ENCODE measurements at places on chromosomes 1 and 21. TPM values are rescaled to one million over a fixed set of nuclear protein-coding genes. Genes with fewer than 3 reads are reported as not detected.

GRCh38 chr21:36208326-36209013, 51.8 kb downstream of the DOP1B start:
- no peak for DNase-seq

GRCh38 chr1:58898739-58899586, 115.1 kb upstream of the JUN start:
- no peak for DNase-seq

- no peak for DNase-seq
Observed at GRCh38 chr1:110118636-110119396, 6.6 kb downstream of the UBL4B start.

DNA sequence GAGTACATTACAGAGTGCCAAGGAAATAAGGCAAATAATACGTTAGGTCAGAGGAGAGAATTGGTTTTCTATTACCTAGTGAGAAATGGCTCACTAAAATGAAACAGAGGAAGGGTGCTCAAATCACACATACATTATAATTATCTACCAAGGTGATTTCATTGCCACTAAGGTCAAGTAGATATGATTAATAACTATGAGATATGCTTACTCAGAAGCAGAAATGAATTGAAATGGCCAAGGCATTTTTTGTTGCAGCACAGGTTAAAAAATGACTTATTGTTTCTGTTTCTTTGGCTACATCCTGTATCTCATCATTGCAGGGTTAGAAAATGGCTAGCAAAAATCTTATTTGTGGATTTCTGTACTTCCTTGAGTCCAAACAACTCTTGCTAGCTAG, 154.5 kb upstream of the GORAB start:
- no peak for DNase-seq

GRCh38 chr1:151881479-151881878, 27.8 kb downstream of the THEM4 start:
- no peak for DNase-seq

GRCh38 chr1:10252508-10252907, 42.1 kb downstream of the KIF1B start:
- DNase-seq: no peak

DNA sequence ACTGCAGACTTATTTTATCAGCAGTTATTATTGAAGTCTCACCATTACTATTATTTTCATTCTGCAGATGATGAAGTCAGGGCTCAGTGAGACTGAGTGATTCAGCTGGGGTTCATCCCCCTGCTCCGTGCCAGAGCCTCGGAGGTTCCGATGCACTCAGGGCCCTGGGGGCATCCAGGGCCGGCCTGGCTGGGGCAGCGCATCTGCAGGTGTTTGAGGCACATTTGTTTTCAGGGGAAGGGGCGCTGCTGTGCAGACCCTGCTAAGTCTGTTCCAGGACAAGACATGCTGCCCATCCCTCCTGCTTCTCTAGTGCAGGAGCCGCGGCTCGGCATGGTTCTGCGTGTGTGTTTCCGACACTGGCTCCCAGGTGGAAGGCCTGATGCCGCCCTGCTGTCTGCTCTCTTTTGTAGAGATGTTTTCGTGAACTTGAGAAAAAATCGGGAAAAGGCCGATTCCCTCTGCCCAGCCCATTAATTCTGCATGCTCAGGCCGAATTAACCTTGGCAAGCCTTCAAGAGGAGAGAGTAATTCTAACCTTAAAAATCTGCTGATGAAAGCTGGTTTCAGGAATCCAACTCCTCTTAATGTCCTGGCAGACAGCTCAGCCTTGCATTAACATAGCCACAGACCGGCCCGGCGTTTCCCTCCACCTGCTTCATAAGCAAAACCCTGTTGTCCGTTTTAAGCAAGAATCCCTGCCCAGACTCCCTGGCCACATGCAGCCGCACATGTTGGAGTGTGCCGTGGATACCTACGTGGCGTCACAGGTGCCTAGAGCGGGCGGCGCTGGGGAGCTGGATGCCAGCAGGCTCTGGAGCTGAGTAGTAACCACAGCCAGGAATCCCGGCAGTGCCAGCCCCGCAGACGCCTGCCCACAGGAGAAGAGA, 316.0 kb upstream of the VAMP3 start:
- DNase-seq: no peak

GRCh38 chr1:29801003-29801402, 564.7 kb downstream of the PTPRU start:
- no peak for DNase-seq

GRCh38 chr21:35893156-35893555, 167.2 kb downstream of the SETD4 start:
- DNase-seq: no peak

DNA sequence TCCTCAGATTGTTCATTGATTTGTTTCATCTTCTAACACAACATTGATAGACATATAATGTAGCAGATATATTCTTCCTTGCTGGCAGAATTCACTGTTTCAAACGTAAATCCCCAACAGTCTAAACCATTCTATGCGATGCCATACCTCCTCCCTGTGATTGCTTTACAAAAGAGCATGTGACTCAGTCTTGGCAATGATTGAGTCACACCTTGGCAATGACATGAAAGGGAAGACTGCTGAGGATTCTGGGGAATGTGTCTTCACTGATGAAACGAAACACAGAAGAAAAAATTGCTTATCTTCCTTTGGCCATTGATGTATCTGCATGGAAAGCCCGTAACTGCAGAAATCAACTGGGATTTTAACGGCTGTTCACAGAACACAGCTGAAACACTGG, 409.6 kb upstream of the ZRANB2 start:
- no peak for DNase-seq

Gene ATP1A2
- not detected for total RNA-seq

Gene TLCD4
- not detected for total RNA-seq

Gene PLA2G2A
- not detected for total RNA-seq

Data from activated T-helper 2 cell treated with anti-CD3 and anti-CD28 coated beads, Interferon-gamma antibody, Interleukin-2, Interleukin-4, amounts not matched to agents 10 μg/mL and 5 μg/mL and 100 μg/mL, durations not matched to agents 14 hours and 24 hours and 36 hours (primary cell).